ENCODE measurements at places on chromosomes 12 and 14.

GRCh38 chr12:94110258-94110657 lies 38.1 kb upstream of the PLXNC1 start:
- DNase-seq: no peak

DNA sequence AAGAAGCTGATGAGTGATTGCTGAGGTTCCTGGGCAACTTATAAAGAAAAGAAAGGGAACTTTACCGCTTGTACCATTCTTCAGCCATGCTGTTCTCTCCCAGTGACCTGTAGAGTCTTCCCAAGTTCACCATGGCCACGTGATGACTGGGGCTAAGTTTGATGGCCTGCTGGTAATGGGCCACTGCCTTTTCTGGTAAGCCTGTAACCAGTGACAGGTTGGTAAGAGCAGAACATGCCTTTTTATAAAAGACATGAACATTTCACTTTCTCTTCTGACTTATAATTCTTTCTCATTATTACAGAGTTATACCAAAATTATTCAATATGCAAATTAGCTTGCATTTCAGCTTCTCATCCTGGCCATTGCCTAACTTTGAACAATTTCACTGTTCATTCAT lies 20.9 kb upstream of the OVCH1 start:
- no peak for DNase-seq

DNA sequence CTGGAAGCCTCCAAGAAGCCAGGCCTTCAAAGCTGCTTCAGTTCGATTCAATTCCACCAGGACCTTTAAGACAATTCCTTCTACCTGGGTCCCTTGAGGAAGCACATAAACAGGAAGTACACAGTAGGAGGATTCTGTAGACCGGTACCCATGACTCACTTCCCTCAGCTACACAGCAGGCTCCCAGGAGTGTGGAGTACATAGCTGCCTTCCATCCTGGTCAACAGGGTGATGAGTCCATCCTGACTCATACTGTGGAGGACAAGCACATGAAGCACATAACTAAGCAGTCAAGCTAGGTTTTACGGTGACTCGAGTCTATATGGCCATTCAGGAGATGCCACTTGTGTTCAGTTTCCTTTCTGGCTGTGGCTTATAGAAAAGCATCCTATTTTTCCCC lies 197.6 kb upstream of the RBM19 start:
- DNase-seq: no peak

GRCh38 chr12:48176417-48176751 lies 7.1 kb upstream of the CCDC184 start:
- no peak for DNase-seq

DNA sequence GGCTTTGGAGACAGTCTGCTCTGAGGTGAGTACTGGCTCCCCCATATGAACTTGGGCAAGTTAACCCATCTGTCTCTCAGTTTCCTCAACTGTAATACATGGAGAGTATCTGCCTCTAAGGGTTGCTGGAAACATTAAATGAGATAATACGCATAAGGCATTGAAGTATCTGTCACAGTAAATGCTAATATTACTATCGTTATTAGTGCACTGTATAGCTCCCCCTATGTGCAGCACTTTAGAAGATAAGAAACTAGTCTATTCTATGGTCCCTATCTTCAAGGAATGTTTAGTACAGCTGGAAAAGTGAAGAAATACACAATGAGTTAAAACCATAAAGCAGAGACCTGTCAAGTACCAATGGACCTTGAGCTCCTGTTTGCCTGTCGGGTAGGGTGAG lies 51.7 kb upstream of the CFL2 start:
- no peak for DNase-seq

- no peak for DNase-seq
Measured at GRCh38 chr14:102264775-102265174, 40.2 kb downstream of the MOK start.
